ENCODE measurements at places on chromosomes 6 and 20.
A peak's percentile ranks its signal among the peaks of the same experiment; 100 is the strongest.

DNA sequence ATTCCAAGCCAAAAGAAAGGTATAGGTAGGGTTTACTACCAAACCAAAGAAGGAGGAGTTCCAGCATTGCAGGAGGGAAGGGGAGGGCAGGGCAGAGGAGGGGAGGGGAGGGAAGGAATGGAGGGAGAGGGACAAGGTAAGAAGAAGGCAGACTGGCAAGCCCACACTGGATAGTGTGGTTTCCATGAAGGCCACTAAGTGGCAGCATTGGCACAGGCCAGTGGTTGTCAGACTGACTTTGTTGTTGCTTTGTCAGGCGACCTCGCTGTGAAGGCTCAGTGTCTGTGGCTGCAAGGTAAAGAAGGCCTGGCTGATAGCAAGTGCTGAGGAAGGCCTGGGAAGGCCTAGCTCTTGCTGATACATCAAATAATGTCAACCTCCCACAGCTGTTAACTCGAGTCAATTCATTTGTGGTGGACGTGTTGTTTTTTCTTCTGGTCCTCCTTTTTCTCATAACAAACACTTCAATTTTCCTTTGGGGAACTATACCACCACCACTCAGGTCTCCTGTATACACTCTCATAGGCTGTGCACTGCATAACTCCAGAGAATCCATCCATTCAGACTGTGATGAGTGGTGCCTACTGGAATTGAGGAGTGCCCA is 7.7 kb upstream of the ZNF334 start:
- DNase-seq, result peak; percentile 55

DNA sequence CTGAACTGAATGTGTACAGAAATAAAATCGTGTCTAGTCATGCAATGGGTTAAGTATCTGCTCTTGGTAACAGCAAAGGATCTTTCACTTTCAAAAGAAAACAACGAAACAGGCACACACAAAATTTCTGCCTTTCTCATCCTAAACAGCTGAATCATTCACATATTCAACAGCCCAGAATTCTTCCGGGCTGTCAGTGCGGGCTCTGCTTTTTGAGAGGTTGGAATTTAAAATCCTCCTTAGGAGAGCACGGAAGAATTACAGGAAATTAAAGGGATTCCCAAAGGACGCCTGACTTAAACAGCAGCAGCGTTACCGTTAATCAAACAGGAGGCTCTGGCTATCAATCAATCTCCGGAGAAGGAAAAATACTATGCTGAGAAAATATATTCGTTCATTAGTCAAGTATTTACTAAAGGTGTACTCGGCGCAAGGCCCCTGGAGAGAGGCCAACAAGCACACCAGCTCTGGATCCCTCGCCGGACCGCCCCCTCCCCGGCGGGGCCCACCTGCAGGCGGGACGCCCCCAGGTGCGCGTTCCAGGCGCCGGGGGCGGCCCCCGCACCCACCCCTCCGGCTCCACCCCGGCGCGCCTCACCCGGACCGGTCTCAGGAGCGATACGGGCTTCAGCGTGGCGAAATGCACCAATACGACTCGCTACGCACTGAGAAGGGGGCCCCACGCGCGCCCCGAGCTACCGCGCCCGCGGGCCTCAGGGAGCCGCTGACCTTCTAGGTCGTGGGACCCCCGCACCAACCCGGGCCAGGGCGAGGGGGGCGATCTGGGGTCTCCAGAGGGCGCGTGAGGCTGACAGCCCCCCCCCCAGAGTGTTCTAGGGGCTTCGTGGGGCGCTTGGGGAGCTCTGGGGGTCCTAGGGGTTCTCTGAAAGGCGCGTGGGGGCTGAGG is 1.0 kb downstream of the NAPB start:
- DNase-seq, result peak; percentile 66

DNA sequence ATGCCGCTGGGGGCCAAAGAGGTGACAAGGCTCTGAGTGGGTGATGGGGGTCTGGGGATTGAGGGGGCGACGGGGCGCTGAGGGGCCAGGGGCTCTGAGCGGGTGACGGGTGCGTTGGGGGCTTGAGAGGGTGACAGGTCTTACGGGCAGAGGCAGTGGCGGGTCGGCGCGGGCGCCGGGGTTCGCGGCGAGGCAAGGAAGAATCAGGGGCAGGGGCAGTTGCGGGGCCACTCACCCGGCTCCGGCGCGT is 146 bp downstream of the ZNFX1 start:
- DNase-seq, result no peak

DNA sequence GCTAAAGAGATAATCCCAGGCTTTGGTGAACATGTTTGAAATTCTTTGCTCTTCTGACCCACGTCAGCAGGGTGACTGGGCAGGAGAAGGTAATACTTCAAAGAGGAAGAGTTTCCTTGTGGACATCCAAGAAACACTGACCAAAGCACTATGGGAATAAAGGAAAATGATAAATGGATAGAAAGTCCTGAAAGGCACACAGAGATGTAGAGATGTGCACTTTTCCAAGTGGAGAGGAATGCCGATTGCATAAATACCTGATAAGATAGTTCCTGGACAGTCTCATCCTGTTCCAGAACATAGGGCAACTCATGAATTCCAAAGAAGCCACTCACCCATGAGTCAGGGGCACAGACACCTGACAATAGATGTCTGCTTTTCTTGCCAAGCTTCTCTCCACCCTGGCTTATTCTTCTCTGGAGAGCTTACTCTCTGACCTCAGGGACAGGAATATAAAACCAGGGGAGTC is 191.3 kb upstream of the FOXA2 start:
- DNase-seq, result no peak

GRCh38 chr20:36331209-36331608 is 25.1 kb downstream of the DLGAP4 start:
- DNase-seq, result no peak

DNA sequence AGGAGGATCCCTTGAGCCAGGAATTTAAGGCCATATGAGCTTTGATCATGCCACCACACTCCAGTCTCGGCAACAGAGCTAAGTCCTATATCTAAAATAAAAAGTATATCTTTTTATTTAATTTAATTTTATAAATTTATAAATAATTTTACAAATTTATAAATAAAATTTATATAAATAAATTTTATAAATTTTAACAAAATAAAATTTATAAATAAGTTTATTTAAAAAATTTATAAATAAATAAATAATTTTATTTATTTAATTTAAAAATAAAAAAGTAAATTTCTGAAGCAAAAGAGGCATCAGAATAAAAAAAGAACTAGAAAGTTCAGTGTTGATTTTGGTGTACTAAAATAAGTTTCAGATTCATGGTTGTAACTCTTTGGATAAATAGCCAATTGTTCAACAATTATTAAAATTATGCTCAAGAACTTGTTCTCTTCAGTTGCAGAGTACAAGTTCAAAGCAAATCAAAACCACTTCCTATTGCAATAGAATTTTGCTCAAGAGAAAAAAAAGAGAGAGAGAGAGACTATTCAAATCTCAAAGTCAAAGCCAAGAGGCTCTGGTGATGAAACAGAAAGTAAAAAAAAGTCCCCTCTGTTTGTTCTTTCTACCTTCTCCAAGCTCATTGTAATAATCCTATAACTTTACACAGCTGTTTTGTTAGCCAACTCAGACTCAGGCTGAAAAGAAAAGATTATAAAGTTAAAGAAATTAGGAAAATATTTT is 547.5 kb upstream of the ADGRB3 start:
- no peak for DNase-seq

DNA sequence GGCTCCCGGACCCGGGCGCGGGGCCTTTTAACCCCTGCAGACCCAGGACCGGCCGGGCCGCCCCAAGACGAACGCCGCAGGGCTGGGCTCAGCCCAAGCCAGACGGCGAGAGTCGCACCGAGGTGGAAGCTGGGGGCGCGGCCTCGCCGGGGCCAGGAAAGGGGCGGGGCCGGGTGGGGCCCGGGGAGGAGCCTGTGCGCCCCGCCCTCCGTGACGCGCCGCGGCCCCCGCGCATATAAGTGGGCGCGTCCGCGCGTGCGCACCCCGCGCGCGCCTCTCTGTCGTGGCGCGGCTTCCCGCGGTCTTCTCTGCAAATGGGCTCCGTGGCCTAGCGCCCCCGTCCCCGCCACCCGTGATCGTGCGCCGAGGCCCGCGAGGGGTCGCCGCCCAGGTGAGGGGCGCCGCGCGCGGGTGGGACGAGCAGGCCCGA is at the start of gene PPDPF:
PPDPF (plus strand) TSS at position 262 of the 430 bp plus-strand sequence. CDS start 544 bp downstream, outside the sequence.
- DNase-seq, result peak; percentile 86

DNA sequence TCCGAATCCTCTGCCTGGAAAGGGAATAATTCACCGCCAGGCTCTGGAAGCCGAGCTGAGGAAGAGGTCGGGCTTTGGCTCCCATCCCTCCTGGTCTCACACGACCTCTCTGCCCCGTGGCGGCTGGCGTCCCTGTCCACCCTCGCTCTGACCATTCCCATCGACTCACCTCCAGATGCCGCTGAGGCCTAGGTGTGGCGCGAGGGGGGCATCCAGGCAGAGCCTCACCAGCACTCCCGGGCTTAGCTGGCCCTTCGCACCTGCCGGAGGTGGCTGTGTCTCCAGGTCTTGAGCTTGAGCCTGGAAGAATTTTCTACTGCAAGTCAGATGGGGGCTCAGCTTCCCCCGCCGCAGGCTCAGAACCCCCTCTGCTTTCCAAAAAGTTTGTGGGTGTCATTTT is 28.5 kb upstream of the SMOC2 start:
- DNase-seq, result no peak

GRCh38 chr20:22489626-22490286 is 94.6 kb downstream of the FOXA2 start:
- DNase-seq, result no peak

DNA sequence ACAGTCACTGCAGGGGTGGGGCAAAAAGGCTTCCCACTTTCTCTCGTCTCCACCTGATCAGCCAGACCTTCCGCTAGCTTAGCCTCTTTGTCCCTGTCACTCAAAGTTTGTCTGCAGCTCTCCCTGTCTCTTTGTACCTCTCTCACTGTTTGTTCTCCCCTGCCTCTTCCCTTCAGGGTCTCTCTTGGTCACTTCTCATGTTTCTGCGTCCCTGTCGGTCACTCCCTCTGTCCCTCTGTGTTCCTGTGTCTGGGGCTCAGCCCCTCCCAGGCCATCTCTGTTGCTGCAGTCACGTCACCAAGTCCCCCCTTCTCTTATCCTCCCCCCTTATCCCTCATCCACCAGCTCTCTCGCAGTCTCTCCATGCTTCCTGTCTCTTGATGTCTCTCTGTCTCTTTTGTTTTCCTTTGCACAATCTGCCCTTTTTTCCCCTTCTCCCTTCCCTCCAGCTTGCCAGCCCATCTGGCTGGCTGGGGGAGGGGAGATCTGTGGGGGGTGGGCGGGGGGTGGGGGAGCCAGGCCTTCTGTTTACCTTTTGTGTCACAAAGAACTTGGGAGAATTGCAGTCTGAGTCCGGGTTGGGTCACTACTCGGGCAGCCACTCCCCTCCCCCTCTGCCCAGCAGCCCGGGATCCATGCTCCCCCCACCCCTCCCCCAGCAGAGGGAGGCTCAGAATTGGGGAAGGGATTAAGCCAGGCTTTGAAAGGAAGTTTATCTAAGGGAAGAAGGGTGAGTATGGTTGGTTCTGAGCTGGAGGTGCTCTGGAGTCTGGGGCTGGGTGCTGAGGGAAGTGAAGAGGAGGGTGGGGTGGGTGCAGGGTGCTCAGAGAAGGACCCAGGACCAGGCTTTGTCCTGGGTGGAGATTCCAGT is 32.3 kb downstream of the FOXP4 start:
- DNase-seq, result peak; percentile 75

DNA sequence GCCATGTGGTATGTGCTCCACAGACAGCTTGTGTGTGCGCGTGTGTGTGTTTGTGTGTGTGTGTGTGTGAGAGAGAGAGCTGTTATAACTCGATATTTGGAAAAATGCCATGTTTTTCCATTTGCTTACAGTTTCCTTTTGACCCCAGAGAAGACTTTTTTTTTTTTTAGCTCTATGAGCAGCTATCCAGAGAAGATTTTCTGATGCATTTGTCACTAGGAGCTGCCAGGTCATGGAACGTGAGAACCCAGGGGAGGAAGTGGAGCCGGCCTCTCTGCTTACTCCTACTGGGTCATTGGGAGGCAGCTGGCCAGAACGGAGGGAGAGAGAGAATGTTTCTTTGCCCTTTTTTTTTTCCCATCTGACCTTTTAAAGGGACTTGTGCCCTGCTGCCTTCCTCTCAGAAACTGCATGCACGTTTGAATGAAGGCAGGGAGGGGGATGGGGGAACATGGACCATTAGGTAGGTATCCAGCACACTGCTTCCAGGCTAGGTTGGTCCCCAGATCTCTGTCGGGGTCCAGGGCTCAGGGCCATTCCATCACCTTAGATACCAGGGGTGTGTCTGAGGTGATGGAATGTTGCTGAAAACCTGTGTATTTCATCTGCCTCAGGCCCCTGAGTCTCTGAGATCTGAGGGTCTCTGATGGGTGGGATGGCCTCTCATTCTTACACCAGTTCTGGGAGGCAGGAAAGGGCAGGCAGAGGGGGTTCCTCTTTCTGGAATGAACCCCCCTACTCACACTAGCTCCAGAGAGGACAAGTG is 11.2 kb upstream of the MRPS18A start:
- DNase-seq, result no peak

GRCh38 chr6:79813143-79813850 is 134.1 kb downstream of the ELOVL4 start:
- no peak for DNase-seq

DNA sequence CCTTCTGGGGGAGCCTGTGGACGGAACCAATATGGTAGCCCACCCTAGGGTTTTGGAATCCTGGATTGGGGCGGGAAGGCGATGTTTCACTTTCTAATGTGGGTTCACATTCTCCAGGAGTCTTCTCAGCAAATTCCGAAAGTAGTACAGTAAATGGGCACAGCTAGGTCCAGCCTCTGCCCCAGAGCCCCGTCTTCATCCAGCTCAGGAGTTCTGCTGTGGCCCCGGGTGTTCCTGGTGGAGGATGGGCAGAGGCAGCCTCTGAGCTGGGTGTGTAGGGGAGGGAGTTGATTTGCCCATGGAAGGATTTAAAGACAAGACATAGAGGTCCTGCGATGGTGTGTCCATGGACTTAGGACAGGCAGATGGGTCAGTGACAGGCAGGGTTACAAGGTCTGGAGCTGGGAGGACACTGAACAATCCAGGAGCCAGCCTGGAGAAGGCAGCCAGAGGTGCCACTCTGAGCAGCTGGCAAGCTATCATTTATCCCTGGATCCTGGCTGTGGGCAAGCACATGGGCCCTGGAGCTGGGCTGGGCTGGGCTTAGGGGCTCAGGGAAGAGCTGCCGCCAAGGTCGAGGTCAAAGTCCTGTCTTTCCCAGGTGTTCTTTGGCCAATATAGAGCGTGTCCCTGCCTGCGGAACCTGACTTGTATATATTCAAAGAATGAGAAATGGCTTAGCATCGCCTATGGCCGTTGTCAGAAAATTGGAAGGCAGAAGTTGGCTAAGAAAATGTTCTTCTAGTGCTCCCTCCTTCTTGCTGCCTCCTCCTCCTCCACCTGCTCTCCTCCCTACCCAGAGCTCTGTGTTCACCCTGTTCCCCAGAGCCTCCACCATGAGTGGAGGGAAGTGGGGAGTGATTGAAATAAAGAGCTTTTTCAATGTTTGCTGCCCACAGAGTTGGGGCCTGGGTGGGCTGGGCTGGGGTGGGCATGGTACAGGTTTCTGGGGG is 6.7 kb downstream of the CLPSL1 start:
- no peak for DNase-seq

DNA sequence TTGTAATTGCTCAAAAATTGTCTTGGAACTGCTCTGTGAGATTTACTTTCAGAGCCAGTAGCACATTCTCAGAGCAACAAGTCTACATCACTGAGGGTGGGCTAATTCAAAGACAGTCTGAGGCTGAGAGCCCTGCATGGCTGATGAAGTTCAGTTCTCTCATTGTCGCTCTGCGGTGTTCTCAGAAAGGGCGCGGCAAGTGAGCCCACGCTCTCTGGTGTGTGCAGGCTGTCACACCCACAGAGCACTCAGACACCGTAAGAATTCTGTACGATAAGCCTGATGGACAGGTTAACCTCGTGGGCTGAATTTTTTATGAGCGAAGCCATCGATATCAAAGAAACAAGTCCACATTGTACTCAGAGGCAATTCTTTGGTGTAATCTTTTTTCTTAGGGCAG is 557.8 kb downstream of the HACE1 start:
- no peak for DNase-seq

GRCh38 chr6:85078058-85078457 is 313.7 kb upstream of the TBX18 start:
- no peak for DNase-seq

Data from NCI-H345 (cell line).